Fibroblast of lung (primary cell): ENCODE measurements at places on chromosomes 6 and 20. TPM values are rescaled to one million over a fixed set of nuclear protein-coding genes. Genes with fewer than 3 reads are reported as not detected.
A peak's percentile ranks its signal among the peaks of the same experiment; 100 is the strongest.

Gene GPX5
- total RNA-seq, result not detected in 2 replicates

Gene STMND1
- not detected in 2 replicates for total RNA-seq

Gene CRIP3
- total RNA-seq, result 0.26 TPM in 1 of 2 replicates, not detected in the other

Gene SPTLC3
- total RNA-seq, result 4.0 and 5.9 TPM in 2 replicates

Gene TFAP2B
- total RNA-seq, result not detected in 2 replicates

Gene SCP2D1
- total RNA-seq, result not detected in 2 replicates

DNA sequence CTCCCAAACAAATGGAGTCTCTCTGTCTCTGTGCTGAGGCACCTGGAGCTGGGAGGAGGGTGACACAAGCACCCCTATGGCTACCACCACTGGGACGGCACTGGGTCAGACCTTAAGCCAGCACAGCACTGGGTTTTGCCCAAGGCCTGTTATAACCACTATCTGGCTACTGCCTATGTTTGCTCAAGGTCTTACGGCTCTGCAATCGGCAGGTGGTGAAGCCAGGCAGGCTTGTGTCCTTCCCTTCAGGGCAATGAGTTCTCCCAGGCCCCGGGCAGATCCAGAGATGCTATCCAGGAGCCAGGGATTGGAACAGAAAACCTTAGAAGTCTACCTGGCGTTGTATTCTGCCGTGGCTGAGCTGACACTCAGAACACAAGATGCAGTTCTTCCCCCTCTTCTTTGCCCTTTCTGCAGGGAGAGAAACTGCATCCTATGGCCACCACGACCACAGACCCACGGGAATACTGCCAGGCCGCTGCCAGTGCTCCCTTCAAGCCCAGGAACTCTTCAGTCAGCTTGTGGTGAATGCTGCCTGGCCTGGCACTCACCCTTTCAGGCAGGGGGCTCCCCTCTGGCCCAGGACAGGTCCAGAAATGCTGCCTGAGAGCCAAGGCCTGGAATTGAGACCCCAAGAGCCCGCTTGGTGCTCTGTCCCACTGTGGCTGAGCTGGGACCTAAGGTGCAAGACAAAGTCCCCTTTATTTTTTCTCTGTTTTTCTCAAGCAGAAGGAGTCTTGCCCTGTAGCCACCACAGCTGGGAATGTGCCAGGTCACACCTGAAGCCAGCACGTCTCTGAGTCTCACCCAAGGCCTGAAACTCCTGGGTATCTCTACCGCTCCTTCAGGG, 67.0 kb upstream of the FRMD1 start:
- no peaks in the 10 kb centered on the region for H3K4me1 ChIP-seq
- no peak overlapping the region for H3K4me3 ChIP-seq
- H3K36me3 ChIP-seq, result no peaks in the 10 kb centered on the region

DNA sequence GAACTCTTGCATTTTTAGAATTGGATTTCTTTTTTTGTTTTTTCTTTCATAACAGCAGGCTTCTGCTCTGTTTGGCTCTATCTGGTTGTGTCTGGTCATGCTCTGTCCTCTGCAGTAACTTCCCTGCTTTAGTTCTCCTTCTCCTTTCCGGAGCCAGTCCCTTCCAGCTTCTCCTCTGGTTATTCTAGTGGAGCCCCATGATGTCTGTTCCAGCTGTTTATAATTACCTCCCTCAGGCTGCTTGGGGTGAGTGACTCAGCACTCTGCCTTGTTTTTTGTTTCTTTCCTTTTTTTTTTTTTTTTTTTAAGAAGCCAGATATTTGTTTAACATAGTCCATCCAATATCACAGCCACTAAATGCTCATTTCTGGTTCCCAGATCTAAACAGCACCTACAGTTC, 409.6 kb downstream of the MAFB start:
- no peak overlapping the region for H3K27ac ChIP-seq
- H3K4me3 ChIP-seq, result no peak overlapping the region
- no peaks in the 10 kb centered on the region for H3K36me3 ChIP-seq

DNA sequence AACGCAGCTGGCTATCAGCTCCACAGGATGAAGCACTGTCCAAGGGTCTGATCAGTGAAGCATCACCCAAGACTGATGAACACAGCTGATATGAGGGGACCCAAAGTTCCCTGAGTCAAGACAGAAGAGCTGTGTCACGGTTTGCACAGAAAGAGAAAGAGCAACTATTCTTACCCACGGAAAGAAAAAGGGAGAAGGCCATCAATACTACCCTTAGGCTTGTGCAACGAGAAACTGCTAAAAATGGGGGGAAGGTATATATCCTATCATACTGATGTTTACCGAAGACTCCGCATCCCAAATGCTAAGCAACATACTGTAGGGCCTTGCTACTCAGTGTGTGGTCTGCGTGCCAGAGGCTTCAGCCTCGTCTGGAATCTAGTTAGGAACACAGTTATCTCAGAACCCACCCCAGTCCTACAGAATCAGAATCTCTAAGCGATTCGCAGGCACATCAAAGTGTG, 665 bp downstream of the FASTKD5 start:
- peaks cover 2% of the 10 kb centered on the region for H3K4me1 ChIP-seq
- peak overlapping the region; percentile 87 for H3K27ac ChIP-seq
- H3K27me3 ChIP-seq, result no peaks in the 10 kb centered on the region
- DNase-seq, result peak; percentile 19

- H3K4me3 ChIP-seq, result no peak overlapping the region
- peak; percentile 39 for DNase-seq
- H3K27ac ChIP-seq, result no peak overlapping the region
- peaks cover 5% of the 10 kb centered on the region for H3K4me1 ChIP-seq
Measured at GRCh38 chr6:111791415-111791814, 81.8 kb downstream of the FYN start.

- no peaks in the 10 kb centered on the region for H3K4me1 ChIP-seq
- no peaks in the 10 kb centered on the region for H3K27me3 ChIP-seq
- no peak overlapping the region for H3K27ac ChIP-seq
- DNase-seq, result peak; percentile 9
- no peaks in the 10 kb centered on the region for H3K36me3 ChIP-seq
- H3K4me3 ChIP-seq, result no peak overlapping the region
Measured at GRCh38 chr6:66731310-66731709, 1024.3 kb upstream of the EYS start.

DNA sequence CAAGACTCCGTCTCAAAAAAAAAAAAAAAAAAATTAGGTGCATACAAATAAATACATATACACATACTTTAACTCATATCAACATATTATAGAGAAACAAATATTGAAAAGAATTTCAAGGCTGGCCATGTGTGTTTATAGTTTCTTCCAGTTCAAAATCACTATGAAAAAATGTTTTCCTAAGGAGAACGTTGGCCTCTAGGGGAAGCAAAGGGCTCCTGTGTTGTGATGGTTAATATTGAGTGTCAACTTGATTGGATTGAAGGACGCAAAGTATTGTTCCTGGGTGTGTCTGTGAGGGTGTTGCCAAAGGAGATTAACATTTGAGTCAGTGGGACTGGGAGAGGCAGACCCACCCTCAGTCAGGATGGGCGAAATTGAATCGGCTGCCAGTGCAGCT, 182.0 kb upstream of the AGPAT4 start:
- H3K27ac ChIP-seq, result no peak overlapping the region
- H3K4me1 ChIP-seq, result no peaks in the 10 kb centered on the region
- H3K36me3 ChIP-seq, result no peaks in the 10 kb centered on the region
- DNase-seq, result no peak

DNA sequence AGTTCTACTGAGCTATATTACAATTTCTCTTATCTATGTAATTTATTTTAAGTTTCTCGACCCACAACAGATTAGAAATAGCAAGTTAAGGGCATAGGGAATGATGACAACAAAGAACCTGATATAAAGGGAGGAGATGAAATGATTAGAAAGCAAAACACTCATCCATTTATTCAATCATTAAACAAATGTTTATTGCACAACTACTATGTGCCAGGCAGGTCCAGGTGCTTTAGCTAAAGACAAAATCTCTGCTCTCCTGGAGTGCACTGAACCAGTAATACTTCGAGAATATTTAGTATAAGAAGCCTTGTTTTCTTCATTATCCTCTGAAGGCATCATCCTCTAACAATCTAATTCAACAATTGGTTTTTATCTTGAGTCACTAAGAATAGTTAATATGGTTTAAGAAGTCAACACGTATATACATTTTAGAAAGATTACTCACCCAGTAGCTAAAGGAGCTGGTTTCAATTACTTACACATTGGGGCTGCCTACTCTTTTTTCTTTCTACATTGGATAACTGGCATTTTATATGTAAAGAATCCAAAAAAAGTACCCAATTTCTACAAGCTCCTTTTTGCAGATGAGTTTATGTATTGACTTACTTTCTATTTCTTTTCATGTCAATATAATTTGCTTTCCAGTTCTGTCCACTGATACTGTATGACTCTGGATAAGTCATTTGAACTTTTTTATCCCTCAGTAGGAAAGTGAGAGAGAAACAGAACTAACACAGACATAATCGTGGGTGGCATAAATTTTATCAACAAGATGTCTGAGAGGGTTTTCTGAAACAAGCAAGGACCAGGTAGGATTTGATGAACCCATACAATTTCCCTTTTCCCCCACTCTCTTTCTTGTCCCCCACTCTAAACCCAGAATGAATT, 312.6 kb downstream of the CLIC5 start:
- no peak overlapping the region for H3K4me3 ChIP-seq
- H3K36me3 ChIP-seq, result no peaks in the 10 kb centered on the region
- peak; percentile 78 for DNase-seq
- no peak overlapping the region for H3K27ac ChIP-seq
- H3K4me1 ChIP-seq, result peaks cover 3% of the 10 kb centered on the region
- H3K27me3 ChIP-seq, result no peaks in the 10 kb centered on the region

DNA sequence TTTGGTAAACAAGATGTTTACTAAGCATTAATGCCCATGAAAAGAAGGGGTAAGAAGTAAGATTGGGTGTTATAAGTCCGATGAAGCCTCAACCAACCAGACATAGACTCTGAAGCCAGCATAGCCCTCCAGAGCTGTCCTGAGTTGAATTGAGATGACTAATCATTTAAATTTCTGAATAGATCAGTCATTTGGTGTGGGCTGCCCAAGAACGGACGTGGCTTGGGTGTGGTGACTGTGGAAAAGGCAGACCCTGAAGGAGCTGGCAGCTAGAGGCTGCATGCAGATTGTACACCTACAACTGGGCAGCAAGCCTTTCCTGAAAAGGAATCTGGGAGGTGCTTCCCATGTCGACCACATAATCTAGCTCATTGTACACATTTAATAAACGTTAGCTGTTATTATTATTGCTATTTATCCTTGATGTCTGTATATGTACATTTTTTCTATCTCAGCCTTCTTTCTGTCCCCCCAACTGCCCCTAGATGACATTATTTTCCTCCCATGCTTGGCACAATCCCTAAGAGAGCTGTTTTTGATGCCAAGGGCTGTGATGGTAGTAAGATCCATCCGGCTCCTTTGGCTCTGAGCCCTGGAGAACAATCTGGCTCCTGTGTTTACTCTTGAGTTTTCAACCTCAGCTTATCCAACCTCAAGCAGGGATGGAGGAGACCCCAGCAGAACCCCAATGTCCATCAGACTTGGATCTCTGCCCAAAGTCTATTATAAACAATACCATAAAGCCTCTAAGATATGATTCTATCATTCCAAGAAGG, 57.6 kb upstream of the JAG1 start:
- peak; percentile 86 for DNase-seq
- no peaks in the 10 kb centered on the region for H3K4me1 ChIP-seq
- H3K27me3 ChIP-seq, result no peaks in the 10 kb centered on the region
- H3K4me3 ChIP-seq, result no peak overlapping the region
- no peaks in the 10 kb centered on the region for H3K36me3 ChIP-seq

GRCh38 chr6:111411978-111412566, 70.9 kb downstream of the REV3L start:
- H3K36me3 ChIP-seq, result peaks cover 1% of the 10 kb centered on the region
- H3K27ac ChIP-seq, result no peak overlapping the region
- H3K4me1 ChIP-seq, result no peaks in the 10 kb centered on the region
- no peak overlapping the region for H3K4me3 ChIP-seq
- no peak for DNase-seq

DNA sequence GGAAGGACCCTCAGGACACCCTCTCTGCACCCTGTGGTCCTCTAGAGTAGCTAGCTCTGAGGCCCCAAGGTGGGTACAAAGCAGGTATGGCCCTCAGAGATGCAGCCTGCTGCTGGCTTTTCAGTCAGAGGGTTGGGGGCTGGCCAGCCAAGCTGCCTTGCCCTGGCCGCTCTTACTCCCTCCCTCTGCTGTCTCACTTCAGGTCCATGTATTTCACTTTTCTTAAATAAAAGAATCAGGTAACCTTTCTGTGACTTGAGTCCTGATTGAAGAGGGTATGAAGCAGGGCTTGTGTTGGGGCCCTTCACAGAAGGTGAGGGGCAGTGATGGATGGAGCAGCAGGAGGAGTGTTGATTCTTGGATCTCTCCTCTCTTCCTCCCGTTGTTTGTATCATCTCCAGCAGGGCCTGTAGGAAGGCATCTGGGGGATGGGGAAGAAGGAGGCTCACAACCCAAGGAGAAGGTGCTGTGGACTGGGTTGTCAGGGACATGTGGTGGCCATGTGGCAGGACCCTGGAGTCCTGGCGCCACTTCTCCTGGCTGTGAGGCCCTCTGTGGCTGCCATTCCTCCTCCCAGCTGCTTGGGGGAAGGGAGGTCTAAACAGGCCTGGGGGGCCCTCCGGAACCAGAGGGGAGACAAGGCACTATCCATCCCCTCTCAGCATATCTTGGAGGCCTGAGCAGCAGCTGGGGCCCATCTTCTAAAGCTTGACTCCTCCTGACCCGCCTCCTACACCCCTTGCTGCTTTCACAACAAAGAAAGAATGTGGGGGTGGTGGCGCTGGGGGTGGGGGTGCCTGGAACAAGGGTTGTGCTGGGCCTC, 1.1 kb upstream of the PTK7 start:
- DNase-seq, result peak; percentile 57
- H3K36me3 ChIP-seq, result peaks cover 2% of the 10 kb centered on the region
- H3K4me3 ChIP-seq, result no peak overlapping the region
- H3K27ac ChIP-seq, result peak overlapping the region; percentile 39

GRCh38 chr20:15930311-15931305, 642.6 kb downstream of the KIF16B start:
- H3K27ac ChIP-seq, result no peak overlapping the region
- H3K27me3 ChIP-seq, result no peaks in the 10 kb centered on the region
- H3K4me3 ChIP-seq, result no peak overlapping the region
- peak; percentile 44 for DNase-seq
- H3K36me3 ChIP-seq, result no peaks in the 10 kb centered on the region

- H3K27me3 ChIP-seq, result no peaks in the 10 kb centered on the region
- DNase-seq, result no peak
- no peak overlapping the region for H3K4me3 ChIP-seq
- H3K4me1 ChIP-seq, result peaks cover 3% of the 10 kb centered on the region
Measured at GRCh38 chr6:108872575-108872974, 24.4 kb downstream of the ARMC2 start.

GRCh38 chr20:26207237-26207966, 510.7 kb upstream of the ZNF337 start:
- H3K4me1 ChIP-seq, result no peaks in the 10 kb centered on the region
- no peaks in the 10 kb centered on the region for H3K36me3 ChIP-seq
- H3K27ac ChIP-seq, result no peak overlapping the region
- H3K4me3 ChIP-seq, result no peak overlapping the region
- H3K27me3 ChIP-seq, result peaks cover 16% of the 10 kb centered on the region
